ENCODE measurements at places on chromosomes 5 and 9.

- DNase-seq = peak; percentile 9
Observed at GRCh38 chr5:158758675-158759074, 341.0 kb downstream of the EBF1 start.

DNA sequence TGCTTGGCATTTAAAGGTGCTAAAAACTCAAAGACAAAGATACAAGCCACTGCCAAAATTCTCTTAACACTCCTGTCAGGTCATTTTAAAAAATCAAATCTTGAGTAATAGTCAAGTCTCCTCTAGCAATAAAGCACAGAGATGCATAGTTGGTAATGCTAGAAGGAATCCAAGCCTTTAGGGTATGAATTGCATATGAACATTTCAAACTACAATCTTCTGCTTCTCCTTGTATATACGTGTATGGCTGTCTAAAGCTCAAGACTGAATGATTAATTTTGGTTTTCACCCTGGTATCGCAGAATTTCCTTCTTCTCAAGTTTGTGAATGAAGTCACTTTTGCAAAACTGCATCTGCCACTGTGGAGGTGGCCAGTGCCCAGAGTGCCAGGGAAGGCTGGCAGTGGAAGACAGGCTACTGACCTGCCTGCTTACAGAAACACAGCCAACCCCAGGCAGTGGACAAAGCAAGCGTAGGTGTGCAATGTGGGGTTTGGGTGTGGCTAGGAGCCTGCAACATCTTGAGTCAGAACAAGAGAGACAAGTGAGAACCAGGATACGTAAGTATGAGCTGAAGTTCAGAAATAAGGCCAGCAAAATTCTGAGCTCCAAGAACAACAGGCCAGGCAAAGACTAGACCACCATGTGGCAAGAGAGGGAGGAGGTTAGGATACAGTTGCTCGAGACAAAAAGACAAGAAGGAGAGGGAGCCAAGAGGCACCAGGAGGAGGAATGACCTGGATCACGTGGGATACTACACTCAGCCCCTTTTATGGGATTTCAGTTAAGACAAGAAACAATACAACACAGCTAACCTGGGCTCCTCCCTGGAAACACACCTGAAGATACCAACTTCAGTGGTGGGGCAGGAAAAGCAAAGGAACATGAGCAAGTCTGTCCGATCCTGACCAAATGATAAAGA lies 22.6 kb downstream of the MYO10 start:
- no peak for DNase-seq

- DNase-seq = peak; percentile 50
Observed at GRCh38 chr5:163489055-163489744, 16.2 kb upstream of the MAT2B start.

DNA sequence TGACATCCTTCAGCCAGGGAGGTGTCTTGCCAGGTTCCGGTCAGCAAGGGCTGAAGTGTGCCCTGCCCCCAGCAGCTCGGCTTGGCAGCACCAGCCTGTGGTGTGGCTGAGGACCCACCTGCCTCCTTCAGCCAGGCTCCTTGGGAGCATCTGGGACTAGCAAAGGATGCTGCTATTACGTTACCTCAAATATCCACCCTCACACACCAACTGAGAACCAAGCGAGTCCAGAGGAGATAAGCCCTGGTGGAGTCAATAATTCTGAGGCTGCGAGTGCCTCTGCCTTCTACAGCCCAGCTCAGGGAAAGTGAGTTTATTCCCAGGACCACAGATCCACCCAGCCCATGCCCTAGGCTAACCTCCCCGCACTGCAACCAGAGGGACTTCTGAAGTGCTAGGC lies 57.1 kb upstream of the FSTL4 start:
- no peak for DNase-seq

- no peak for DNase-seq
Observed at GRCh38 chr5:120528609-120529008, 64.5 kb downstream of the PRR16 start.

GRCh38 chr5:131505237-131505908 lies 129.7 kb downstream of the RAPGEF6 start:
- DNase-seq = peak; percentile 11

DNA sequence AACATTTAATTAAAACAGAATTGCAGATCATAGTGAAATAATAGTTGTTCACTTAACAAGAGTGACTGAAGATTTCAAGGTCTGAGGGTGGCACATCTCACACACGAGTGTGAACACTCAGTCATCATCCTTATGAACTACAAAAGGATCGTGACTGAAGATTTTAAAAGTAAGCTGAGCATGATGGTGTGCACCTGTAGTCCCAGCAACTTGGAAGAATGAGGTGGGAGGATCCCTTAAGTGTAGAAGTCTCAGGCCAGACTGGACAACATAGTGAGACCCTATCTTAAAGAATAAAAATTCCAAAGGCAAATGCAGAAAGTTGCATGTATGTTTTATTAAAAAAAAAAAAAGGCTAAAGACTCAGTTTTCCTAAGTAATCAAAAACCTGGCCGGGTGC lies 22.4 kb upstream of the ATP6V1G1 start:
- DNase-seq = no peak

GRCh38 chr5:12488161-12488560 lies 583.9 kb upstream of the CTNND2 start:
- DNase-seq = no peak

- peak; percentile 91 for DNase-seq
Observed at GRCh38 chr5:107542831-107543231, 127.9 kb downstream of the EFNA5 start.

DNA sequence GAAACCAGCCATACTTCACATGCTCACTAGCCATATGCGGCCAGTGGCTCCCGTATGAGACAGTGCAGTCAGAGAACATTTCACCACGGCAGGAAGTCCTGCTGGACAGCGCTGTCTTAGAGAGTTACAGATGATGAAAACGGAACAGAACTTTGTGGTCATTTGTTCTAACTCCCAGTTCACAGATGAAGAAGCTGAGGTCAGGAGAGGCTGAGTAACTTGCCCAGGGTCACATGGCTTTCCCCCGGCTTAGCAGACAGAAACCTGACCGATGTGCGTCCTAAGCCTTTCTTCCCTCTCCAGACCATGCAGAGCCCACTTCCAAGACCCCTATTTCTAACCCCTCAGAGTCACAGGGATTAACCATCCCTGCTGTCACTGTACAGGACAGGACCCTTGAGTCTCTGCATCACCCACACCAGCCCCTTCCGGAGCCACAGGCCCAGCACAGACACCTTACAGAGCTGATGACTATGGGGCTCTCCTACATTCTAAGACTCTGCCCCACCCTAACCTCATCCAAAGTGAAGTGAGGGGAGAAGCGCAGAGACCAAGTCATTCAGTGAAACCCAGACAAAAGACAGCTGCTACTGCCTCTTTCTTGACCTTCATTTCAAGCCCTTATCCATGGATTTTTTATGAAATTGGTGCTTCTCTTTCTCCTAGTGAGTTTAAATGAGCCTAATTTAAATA lies 86.9 kb downstream of the PTPN3 start:
- DNase-seq = peak; percentile 4

DNA sequence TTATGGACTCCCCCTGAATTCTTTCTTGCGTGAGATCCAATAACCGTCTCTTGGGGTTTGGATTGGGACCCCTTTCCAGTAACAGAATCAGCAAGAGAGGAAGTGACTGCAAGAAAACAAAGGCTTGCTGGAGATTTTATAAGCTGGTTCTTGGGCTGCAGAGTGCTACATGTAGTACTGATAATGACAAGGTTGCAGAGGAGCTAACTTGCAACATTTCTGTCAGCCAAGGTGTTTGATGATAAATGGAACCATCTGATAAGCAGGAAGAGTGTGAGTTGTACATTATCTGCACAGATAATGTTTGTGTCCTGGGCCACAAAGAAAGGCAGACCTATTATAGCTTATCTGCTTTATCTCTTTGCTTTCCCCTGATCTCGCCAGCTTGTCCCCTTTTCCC lies 37.1 kb downstream of the DNAJB5 start:
- no peak for DNase-seq

DNA sequence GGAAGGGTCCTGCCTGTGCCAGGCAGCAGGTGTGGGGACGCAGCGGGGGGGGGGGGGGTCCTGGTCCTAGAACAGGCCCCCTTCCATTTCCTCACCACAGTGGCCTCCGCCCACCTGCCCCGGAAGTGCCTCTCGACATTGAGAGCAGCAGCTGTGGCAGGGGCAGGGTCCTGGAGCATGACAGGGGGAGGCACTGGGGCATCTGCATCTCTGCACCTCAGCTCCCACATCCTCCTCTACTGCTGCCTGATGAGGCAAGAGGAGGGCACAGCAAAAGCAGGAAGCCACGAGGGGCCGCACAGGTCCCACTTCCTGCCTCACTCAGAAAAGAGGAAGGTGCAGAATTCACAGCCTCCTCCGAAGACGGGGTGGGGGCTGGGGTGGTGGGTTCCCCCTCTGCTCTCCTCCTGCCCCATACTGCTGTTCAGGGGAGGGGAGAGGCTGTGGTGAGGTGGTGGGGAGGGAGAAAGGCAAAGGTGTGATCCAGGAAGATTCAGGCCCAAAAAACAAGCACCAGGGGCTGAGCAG lies 14.8 kb downstream of the AKNA start:
- no peak for DNase-seq

DNA sequence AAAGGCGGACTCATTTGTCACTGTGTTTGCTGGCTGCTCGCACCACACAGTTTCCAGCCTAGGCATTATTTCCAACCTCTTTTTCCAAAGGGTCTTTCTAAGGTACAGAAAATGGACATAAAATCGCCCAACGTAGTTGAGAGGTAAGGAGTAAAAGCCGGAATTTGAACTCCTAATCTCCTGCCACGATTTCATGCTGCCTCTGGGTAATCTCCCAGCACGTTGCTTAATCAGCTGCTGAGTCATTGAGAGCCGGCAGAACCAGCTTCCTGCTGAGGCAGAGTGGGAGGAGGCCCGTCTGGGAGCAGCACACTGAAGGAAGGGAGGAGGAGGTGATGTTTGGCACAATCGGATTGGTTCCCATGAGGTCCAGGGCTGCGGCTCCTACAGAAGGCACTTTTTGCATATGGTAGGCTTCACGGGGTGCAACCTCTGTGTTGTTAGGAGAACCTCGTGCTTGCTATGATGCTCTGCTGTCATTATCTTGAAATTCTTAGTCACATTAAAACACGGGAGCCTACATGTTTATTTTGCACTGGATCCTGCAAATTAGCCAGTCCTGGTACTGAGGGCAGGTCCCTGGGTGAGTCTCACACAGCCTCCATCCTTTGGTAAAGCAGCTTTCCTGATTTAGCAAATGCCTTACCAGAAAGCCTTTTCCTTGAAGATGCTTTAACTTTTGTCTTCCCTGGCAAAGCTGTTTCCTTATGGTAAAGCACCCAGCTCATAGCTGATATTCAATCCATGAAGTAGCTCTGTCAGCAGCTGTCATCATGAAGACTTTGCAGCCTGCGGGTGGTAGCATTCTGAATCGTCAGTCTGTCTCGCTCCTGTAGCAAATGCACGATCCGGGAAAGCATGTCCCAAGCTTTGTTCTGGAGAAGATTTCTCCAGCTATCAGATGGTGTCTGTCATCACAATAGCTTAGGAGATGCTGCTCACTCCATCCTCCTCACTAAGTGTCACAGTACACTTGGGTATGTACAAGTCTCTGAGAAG lies 191.6 kb upstream of the MSX2 start:
- DNase-seq = peak; percentile 99

GRCh38 chr5:148540647-148541046 lies 113.7 kb downstream of the HTR4 start:
- DNase-seq = no peak

GRCh38 chr9:5042661-5043178 lies 57.6 kb downstream of the JAK2 start:
- DNase-seq = no peak

- DNase-seq = peak; percentile 33
Observed at GRCh38 chr9:103649086-103649485, 445.0 kb upstream of the SMC2 start.

DNA sequence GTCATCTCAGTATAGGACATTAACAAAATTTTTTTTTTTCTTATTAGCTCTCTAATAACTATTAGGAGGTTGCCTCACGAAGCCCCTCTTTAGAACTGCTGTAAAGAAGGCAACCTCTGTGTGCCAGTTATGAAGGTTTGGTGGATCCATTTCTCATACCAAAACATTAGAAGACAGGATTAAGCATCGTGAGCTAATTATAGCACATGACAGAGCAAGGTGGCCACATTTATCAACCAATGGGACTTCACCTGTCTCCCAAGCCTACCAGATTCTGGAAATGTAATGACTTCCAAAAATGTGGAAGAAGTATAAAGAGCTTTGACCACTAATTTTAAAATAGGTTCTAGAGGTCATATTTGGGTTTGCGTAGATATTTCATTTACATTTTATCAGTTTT lies 107.2 kb downstream of the SMARCA2 start:
- no peak for DNase-seq

DNA sequence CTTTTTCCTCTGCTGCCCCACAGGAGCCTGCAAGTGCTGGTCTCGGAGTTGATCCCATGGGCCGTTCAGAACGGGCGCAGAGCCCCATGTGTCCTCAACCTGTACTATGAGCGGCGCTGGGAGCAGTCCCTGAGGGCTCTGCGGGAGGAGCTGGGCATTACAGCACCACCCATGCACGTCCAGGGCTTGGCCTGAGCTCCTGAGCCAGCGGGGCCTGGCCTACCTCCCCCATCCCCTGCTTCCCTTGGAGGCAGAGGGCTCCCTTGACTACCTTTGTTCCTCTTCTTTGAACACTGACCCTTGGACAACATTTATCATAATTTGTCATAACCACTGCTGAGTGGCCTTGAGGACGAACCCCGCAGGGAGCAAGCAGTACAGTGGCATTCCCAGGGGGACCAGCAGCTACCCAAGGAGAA lies 6.9 kb upstream of the SLC27A4 start:
- no peak for DNase-seq

DNA sequence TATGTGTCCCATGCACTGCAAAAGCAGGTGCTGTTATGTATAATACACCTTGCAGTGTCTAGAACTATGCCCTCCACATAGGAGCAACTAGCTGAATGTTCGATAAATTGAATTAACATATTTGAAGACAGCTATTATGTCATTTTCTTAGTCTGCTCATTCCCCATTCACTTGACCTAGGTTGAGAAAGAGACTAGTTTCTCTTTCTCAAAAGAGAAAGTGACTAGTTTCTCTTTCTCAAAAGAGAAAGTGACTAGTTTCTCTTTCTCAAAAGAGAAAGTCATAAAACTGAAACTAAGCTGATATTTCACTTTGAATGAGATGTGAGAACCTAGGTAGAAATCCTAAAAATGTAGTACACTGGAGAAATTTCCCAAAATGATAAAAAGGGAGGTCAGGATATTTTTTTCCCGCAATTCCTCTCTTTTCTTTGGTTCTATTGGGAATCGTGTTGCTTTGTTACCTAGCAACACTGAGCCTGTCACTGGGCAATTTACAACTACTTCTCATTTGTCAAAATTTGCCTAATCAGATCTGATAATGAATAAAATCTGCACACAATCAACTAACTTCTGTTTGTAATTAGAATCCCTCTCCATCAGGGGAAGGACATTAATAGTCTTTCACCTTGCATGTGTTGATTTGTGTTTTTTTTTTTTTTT lies 132.0 kb upstream of the GRIA1 start:
- DNase-seq = no peak

DNA sequence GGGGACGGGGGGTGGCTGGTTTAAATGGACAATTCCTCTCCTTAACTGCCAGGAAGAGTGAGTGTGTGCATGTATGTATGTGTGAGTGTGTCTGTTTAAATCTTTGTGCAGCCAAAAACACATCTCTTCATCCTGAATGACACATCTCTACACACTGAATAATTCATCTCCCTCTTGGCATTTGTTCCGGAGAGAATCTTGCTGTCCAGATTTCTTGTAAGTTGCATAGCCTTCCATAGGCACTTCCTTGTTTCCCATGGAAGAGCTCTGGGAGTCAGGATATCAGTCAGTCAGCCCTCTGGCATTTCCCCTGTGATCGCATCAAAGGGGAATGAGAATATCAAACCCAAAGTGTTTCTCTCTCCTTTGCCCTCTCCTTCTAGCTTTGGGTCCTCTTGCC lies 74.7 kb downstream of the WWC1 start:
- DNase-seq = peak; percentile 44

- no peak for DNase-seq
Observed at GRCh38 chr5:159639590-159639989, 276.7 kb upstream of the ADRA1B start.

All from iris pigment epithelial cell (primary cell).